ENCODE measurements at places on chromosomes 7 and 10.

GRCh38 chr7:102222445-102222844 lies 64.2 kb upstream of the SH2B2 start:
- no peak for DNase-seq

DNA sequence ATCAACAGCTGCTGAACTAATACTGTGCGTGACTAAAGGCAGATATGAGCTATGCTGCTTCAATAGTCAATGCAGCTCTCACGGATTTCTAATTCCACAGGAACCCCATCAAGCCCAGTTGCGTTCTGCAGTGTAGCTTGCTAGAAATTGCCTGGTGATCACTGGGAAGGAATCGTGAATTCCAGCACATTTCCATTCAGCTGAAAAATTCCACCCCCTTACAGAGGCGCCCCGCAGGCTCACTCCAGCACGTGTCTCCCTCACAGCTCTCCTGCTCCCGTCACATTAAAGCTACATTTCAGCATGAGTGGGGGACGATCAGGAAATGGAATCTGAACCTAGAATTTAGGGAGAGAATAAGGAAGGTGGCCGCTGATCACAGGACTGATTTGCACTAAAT lies 534.8 kb downstream of the TCERG1L start:
- no peak for DNase-seq

- DNase-seq = no peak
Observed at GRCh38 chr10:63563623-63564022, 42.4 kb downstream of the REEP3 start.

GRCh38 chr7:26192485-26193087 lies 8.0 kb downstream of the HNRNPA2B1 start:
- DNase-seq = no peak

DNA sequence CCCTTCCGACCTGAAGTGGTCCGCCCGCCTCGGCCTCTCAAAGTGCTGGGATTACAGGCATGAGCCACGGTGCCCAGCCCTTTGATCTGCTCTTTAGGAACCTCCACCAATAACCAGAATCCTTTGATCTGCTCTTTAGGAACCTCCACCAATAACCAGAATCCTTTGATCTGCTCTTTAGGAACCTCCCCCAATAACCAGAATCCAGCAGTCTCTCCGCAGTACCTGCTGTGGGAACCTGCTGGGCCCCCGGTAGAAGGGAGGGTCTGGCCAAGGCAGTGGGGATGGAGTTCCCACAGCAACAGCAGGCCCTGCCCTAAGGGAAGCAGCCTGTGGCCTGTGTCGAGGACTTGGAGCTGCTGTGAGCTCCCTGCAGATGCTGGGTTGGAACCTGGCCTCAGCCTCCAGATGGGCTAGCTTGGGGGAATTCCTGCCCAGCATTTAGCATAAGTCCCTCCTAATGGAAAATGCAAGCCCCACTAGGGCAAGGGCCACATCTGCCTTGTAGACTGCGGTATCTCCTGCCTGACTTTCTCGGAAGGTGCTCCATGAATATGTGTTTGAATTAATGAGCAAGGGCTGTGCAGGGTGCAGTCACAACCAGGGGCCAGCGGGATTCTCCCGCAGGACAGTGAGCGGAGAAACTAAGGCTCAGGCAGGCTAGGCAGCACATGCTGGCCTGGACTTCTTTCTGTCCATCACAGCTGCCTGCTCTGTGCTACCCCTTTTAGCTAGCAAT lies 165.8 kb downstream of the UBE2H start:
- no peak for DNase-seq

DNA sequence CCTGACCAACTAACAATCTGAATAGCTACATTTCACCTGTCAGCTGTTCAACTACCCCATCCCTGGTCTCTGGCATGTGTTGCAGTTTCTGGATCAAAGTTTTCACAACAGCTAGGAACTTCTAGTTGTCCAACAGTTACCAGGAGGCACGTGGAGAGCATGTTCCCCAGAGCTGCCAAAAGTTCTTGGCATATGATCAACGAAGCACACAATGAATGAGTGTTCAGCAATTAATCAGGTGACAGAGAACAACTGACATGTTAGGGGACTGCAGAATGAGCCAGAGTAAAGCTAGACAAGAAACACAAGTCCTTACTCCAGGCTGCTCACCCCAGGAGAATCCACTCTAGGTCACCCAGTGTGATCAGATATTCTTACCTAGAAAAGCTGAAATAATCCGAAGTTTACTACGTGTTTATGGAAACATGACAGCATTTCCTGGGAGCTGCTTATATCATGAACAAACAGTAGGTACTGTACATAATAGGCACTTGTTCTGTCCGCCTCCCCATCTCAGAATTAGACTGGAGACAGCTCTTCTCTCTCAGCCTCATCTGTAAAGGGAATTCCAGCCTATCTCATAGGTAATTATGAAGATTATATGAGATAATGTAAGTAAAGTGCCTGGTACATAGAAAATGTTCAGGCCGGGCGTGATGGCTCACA lies 50.6 kb downstream of the ZNF438 start:
- DNase-seq = no peak

- DNase-seq = no peak
Observed at GRCh38 chr7:127706766-127707165, 54.8 kb downstream of the SND1 start.

GRCh38 chr7:45978731-45979211 lies 57.7 kb upstream of the IGFBP3 start:
- DNase-seq = no peak

DNA sequence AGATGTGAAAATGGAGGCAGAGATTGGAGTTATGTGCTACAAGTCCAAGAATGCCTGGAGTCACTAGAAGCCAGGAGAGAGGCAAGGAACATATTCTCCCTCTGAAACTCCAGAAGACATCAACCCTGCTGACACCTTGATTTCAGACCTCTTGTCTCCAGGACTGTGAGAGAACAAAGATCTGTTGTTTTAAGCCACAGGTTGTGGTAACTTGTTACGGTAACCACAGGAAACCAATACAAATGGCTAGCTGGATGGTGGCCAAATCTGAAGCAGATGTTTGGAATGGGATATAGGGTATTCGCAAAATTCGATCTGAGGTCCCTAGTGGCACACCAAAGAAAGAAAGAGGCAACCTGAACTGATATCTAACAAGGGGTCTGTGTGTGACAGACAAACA lies 129.0 kb downstream of the HERPUD2 start:
- no peak for DNase-seq

- no peak for DNase-seq
Observed at GRCh38 chr10:103663236-103663635, 169.7 kb downstream of the NEURL1 start.

GRCh38 chr10:117609095-117609795 lies 66.7 kb downstream of the EMX2 start:
- DNase-seq = no peak

DNA sequence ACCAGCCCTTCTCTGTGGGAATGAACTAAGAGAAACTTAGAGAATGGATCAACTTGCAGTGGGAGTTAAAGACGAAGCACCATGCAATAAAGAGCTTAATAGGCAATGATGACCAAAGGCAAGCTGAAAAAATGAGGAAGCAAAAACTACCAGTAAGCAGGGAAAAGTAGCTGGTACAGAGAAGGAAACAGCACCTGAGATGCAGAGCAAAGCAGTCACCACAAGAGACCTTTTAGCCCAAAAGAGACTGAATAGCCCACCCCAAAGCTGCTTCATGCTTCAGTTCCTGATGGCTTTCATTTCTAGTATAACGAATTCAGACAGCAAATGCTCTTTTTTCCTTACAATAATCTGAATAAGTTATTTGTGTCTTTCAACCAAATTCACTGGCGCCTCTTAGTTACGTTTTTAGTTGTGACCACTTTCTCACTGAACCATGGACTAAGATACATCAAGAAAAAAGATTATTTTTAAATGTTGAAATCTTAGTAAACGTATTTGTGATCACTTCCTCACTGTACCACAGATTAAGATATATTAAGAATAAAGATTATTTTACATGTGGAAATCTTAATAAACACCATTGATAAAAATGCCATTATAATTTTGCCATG lies 76.0 kb downstream of the USP6NL start:
- no peak for DNase-seq

DNA sequence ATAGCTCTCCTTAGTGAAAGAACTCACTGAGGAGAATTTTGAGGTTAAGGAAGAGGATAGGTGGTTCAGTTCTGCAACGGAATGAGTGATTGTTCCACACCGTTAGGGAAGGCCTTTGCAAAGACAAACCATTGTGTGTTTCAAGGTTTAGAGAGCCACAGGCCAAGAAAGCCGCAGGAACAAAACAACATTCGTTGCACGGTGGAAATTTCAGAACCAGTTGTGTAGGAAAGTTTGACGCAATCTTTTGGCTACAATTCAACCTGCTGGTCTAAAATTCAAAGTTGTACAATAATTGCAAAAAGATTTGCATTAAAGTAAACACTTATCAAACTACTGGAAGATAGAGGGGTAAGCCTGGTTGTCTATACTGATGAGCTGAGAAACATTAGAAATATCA lies 91.4 kb downstream of the FAM107B start:
- no peak for DNase-seq

GRCh38 chr10:88755753-88756152 lies 4.1 kb upstream of the LIPN start:
- no peak for DNase-seq

DNA sequence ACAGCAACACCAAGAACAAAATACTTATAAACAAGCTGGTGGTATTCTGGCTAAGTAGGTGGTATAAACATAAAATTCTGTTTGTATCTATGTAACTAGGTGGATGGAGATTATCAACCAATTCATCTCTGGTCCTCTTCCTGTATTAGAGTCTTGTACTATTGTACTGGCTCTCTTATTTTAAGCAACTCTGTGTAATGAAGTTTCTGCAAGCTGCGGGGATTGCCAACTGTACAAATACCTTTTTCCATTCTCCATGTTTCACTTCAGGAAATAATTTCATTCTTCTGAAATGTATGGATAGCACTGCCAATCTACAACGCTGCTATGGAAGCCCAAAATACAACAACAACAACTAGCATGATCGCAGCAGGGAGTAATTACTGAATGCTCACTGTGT lies 44.8 kb downstream of the JAZF1 start:
- no peak for DNase-seq

GRCh38 chr7:98133181-98133580 lies 26.5 kb downstream of the LMTK2 start:
- peak; percentile 42 for DNase-seq

- no peak for DNase-seq
Observed at GRCh38 chr10:101897633-101898032, 54.0 kb upstream of the KCNIP2 start.

DNA sequence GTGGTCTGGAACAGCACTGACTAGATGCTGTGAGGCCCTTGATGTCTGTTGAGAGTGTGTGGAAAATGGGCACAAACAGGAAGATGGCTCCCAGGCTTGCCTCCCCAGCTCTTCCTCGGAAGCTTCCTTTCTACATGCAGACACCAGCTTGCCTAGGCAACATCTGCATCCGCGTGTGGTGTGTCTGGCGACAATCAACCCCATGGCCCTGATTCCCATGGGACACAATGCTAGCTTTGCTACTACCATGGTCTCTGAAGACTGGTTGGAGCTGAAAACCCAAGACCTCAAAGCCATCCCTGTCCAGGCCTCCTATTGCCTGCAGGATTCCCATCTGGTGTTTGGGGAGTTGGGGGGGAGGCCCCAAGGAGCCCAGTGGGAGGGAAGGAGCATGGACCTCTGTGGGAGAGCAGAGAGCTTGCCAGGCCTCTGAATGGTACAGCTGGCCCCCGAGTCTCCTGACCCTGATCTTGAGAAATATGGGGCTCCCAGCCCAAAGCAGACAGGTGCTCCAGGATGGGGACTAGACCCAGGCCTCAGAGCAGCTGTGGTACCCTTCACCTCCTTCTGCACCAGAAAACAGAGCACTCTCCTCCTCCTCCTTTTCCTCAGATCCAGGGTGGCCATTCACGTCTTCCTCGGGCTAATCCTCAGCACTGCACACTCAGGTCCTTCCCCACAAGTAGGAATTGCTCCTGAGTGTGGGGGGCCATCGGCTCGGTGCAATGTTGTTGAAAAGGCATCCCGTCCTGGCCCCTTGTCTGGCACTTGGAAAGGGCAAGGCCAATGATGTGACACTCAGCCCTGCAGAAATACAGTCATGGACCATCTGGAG lies 57.6 kb downstream of the ARHGAP22 start:
- DNase-seq = no peak

GRCh38 chr7:47634273-47634672 lies 52.4 kb upstream of the TNS3 start:
- DNase-seq = no peak

GRCh38 chr7:29412912-29413311 lies 150.7 kb upstream of the PRR15 start:
- DNase-seq = no peak

DNA sequence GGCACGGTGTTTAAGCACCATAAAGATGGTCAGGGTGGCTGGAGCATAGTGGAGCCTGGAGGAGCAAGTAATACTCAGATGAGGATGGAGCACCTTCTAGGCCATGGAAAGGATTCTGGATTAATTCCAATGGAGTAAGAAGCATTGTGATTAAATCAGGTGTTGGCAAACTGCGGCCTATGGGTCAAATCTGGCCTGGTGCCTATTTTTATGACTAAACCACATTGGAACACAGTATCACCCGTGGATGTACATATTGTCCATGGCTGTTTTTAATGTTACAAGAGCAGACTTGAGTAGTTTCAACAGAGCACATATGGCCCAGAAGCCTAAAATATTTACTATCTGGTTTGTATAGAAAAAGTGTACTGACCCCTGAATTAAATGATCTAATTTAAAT lies 49.9 kb upstream of the TMEM248 start:
- DNase-seq = no peak

- DNase-seq = no peak
Observed at GRCh38 chr7:70947181-70947580, 184.8 kb upstream of the GALNT17 start.

DNA sequence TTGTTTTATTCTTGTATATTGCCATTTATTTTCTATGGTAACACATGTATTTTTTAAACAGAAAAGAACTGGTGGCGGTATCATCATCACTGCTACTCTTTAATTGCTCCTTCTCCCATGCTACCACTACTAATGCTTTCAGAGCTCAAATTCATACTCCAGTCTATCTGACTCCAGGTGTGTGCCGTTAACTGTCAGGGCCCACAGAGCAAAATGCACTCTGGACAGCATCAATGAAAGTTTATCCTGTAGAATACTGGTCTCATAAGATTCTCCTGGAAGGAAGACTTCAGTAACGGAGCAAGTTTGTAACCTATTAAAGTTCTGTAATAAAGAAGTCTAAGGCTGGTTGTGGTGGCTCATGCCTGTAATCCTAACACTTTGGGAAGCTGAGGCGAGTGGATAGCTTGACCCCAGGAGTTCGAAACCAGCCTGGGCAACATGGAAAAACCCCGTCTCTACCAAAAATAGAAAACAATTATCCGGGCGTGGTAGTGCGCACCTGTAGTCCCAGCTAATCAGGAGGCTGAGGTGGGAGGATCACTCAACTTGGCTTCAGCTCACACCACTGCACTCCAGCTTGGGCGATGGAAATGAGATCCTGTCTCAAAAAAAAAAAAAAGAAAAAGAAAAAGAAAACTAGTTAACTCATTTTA lies 18.4 kb downstream of the ZNRF2 start:
- no peak for DNase-seq

DNA sequence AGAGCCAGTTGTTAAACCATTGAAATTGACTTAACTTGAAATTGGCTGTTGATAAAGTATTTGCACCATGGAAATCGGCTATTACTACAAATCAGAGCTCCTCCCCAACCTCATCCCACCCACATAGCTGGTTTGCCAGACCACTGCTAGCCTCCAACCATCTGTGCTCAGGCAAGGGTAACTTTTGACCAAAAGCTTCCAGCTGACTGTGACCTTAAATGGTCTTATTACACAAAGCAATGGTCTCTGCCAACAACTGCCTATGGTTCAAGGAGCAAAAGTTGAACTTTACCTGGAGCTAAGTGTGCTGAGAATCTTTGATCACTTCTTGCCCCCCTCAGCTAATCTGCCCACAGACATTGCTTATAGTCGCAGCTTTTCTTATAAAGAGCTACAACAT lies 48.5 kb upstream of the ADRB1 start:
- DNase-seq = no peak
